LHCN-M2 (cell line): ENCODE measurements at places on chromosomes 7 and 10.

GRCh38 chr7:24732646-24733413 is 24.4 kb downstream of the GSDME start:
- DNase-seq: peak; percentile 82

GRCh38 chr10:75720157-75720556 is 288.7 kb downstream of the LRMDA start:
- no peak for DNase-seq

DNA sequence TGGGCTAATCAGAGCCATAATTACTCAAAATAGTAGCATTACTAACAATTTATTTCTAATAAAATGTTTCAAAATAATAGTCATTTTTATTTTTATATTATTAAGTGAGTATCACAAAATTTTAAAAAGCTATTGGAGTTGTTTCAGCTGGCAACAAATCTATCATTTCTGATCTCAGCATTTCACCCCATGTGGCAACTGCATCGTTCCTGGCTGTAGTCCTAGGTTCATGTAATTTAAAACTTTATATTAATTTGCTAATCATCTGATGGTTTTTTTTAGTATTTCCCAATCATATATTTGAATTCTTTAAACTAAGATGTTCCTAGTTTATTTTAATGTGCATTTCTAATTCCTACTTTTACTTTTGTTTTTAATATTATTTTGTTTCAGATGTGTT is 293.0 kb upstream of the AKR1E2 start:
- DNase-seq: peak; percentile 60

GRCh38 chr10:2761311-2761710 is 306.0 kb upstream of the PFKP start:
- no peak for DNase-seq

DNA sequence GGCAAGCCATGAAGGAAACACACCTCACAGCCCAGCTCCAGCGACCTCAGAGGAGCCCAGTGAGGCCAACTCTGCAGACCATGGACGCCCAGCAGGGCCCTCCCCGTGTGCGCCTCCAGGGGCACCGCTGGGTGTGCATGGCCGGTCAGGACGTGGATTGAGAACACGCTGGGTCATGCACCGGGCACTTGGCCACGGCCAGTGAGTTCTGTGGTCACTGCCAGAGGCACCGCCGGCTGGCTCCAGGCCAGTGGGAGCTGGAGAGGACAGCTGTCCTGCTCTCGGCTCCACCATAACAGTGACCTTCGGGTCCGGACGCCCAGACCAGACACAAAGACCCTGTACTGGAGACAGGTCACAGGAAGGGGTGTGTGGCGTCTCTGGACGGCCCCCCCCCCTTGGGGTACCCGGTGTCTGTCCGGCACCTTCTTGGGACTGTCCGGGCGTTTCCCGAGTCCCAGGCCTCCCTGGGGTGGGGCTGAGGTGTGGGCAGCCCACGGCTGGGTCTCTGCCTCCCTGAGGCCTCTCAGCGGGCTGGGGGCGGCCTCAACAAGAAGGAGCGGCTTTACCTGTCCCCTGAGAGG is 50.4 kb upstream of the NKX6-2 start:
- peak; percentile 14 for DNase-seq

DNA sequence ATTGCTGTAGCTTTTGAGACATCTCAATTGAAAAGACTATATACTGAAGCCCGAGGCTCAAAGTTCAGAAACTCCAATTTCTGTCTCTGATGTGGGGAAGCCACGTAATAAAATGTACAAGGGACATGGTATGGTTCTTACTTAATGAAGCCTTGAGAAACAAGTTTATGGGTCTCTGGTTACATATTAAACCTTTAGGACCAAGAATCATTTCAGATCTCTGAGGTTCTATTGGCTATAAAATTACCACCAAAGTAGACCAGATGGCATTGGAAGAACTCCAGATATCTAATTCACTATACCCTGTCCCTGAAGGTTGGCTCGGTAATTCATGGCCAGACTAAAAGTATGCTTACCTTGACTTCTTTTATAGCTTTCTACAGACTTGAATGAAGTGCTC is 23.7 kb downstream of the STAMBPL1 start:
- DNase-seq: no peak

GRCh38 chr7:28507525-28508282 is 95.4 kb downstream of the CREB5 start:
- DNase-seq: peak; percentile 17

- no peak for DNase-seq
These were observed 20.1 kb upstream of the HABP2 start for GRCh38 chr10:113532724-113533123.

DNA sequence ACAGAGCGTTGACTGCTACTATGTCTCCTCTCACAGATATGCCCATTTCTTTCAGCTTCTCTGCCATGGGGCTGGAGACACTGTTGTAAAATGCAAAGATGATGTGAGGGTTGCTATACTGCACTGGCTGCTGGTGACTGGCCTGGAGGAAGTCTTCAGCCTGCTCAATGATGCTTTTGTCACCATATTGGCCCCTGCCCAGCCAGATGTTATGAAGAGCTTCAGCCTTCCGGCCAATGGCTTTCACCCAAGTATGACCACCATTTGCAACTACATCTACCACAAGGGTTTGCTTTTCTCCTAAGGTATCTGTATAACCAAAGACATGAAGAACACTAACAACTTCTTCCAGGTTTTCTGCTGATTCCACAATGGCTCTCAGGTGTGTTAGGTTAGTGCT is 1.6 kb downstream of the C7orf25 start:
- no peak for DNase-seq
